ENCODE measurements at places on chromosomes 3 and 15. TPM values are rescaled to one million over a fixed set of nuclear protein-coding genes. Genes with fewer than 3 reads are reported as not detected.

Gene RAB27A
- total RNA-seq, result 26.2 TPM

GRCh38 chr3:172388412-172389078 lies 59.7 kb downstream of the GHSR start:
- no peak for DNase-seq

GRCh38 chr15:57384816-57385215 lies 8.5 kb downstream of the CGNL1 start:
- DNase-seq, result no peak

- DNase-seq, result no peak
Observed at GRCh38 chr3:23440416-23441294, 237.5 kb downstream of the UBE2E2 start.

DNA sequence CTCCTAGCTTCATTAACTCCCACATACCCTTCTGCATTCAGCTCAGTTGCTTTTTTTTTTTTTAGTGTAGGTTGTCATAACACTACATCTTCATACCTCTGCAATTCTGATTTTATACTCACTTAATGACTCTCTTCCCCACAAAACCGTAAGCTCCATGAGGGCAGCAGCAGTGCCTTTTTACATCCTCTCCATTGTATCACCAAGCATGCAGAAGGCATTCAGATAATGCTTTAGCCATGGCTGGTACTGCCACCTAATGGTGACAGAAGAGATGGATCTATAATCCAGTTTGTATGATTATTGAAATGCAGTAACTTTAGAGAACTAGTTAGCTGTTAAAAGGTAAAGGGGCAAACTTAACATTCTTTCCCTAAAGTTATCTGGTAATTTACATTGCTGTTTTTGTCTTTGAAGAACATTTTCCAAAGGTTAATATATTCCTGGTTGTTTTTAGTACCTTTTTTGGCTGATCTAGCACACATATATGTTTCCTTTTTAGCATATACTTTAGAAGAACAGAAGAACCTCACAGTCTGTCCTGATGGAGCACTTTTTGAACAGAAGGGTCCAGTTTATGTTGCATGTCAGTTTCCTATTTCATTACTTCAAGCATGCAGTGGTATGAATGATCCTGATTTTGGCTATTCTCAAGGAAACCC lies 36.8 kb downstream of the ATP1B3 start:
- peak; percentile 74 for DNase-seq
